ENCODE measurements at places on chromosomes 1 and 21.

DNA sequence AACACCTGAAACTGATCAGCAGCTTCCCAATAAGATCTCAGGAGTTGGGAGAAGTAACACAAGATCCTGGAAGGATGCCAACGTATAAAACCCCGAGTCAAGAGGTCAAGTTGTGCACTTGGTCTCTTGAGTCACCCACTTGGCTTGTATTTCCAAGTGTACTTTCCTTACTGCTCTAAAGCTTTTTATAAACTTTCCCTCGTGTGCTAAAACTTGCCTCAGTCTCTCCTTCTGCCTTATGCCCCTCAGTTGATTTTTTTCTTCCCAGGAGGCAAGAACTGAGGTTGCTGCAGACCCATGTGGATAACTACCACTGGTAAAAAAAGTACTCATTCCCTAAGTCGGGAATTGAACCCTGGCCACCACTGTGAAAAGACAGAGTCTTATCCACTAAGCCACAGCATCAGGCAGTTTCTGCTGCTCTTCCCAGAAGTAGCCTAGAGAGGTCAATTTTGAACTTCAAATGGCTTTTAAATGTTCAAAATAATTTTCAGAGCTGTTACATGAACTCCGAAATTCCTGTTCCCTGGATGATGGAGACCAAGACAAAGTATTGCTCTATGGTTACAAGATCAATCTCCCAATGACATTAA is 28.9 kb downstream of the ITLN2 start:
- DNase-seq: no peak

GRCh38 chr21:37219761-37220432 is 47.2 kb downstream of the VPS26C start:
- no peak for DNase-seq

DNA sequence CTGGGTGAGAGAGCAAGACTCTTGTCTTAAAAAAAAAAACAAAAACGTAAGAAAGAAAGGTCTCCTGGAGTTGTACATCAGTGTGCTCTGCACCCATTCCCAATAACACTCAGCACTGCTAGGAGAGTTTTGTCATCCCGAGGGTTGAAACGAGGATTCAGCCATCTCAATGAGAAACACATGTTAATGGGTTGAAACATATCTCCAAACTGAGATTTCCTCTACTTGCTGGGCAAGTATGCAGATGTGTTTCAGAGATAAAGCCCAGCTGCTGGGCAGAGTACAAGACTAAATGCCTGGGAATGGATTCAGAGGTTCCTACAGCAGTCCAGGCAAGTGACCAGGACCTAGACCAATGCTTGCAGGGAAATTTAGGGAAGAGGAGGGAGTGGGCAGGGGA is 2.6 kb upstream of the MFN2 start:
- DNase-seq: peak; percentile 31

GRCh38 chr1:113691184-113691583 is 68.1 kb downstream of the PHTF1 start:
- no peak for DNase-seq

DNA sequence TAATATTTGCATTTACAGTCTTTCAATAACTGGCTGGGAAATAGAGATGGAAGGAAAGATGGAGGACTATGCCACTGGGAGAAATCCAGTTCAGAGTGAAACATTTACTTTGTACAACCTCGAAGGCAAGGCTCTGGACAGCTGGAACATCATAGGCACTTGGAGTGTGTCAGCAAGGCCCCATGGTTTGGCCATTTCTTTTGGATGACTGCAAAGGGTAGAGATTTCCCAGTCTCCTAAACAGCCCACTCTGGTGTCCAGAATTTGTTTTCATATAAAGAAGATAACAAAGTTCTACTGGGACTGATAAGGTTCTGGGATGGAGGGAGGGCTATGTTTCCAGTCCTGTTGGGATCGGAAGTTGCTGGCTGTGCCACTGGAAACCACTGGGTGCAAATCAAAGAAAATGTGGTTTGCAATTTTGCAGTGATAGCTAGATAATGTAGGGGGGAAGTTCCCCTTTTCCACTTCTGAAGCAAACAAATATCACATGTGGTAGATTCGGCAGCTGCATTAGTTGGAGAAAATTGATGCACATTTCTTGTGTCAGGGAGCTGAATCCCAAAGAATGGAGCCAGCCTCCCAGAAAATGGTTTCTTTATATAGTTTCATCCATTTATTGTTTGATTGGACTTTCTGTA is 16.2 kb downstream of the KCND3 start:
- DNase-seq: no peak

DNA sequence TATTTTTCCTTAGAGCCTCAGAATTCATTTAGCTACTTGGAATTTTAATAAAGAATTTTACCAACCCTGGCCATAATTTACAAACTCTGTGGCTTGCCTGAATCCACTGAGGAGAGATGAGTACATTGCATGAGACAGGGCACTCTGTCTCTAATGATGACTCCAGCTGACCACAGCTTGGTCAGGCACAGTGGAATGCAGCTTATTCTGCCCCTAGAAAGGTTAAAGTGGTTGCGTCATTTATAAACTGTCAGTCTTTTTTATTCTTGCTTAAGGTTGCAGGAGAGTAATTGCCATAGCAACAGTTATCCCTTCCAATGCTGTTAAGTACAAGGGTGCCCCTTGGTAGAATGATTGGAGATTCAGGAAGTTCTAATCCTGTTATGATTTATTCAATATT is 28.3 kb downstream of the PDE4B start:
- DNase-seq: peak; percentile 56

DNA sequence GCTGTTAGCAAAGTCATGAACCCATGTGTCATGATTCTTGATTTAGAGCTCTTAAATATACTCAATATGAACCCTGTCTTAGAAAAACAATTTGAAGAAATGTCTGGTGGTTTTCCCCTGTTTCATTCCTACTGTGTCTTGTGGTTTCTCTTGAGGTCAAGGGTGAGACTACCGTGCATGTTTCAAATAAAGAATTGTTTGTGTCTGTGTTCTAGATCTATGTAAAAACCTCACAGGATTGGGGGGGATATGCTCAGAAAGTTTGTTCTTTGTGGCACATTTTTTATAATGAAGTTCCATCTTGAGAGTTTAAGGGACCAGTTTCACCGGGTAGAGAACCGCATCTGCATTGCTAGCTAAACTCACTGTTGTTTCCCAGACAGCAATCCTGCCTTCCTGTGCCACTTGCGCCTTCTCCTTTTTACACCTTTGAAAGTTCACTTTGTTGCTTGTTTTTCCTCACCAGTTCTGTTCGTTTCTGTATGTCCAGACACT is 30.9 kb upstream of the CACYBP start:
- peak; percentile 37 for DNase-seq

DNA sequence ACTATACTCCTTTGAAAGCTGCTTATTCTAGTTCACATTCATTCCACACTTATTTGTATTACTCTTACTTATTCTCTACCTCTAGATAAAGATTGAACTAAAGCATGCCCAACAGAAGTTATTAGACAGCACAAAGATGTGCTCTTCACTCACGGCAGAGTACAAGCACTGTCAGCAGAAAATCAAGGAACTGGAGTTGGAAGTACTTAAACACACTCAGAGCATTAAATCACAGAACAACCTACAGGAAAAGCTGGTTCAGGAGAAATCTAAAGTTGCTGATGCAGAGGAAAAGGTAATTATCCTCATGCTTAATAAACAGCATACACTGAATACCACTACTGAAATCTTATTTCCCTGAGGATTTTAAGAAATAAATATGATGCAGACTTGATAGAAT is 81.3 kb upstream of the PPIH start:
- DNase-seq: no peak

DNA sequence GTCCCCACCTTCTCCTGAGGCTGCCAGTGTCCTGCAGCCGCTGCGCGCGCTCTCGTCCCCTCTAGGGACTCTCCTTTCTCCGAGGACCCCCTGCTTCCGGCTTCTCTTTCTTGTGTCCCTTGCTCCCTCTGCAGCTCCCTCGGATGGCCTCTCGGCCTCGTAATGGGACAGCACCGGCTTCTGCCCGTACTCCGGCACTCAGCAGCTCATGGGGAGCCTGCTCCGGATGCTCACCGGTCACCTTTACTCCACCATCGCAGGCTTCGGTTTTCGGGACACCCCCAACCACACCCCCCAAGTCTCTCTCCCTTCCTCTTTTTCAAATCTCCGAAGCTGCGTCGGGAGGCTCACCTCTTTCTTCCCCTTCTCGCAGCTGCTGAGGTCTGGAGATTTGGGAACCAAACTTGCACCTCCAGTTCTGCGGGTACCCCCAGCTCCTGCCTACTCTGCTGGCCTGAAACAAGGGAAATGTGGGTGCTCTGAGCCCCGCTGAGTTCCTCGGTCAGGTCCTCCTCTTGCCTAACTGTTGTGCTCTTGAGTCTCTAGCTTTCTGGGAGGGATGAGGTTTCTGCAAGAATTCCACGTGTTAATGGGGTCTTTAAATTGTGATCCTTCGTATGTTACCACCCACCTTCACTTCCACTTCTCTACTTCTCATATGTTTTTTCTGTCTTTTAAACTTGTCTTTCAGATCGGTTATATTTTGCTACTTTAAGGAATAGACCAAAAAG is 930 bp downstream of the CDC14A start:
- DNase-seq: no peak

GRCh38 chr1:202154766-202155477 is 5.5 kb downstream of the PTPN7 start:
- DNase-seq: peak; percentile 23

- DNase-seq: no peak
These were observed 788 bp upstream of the MPC2 start for GRCh38 chr1:167937709-167938010.

DNA sequence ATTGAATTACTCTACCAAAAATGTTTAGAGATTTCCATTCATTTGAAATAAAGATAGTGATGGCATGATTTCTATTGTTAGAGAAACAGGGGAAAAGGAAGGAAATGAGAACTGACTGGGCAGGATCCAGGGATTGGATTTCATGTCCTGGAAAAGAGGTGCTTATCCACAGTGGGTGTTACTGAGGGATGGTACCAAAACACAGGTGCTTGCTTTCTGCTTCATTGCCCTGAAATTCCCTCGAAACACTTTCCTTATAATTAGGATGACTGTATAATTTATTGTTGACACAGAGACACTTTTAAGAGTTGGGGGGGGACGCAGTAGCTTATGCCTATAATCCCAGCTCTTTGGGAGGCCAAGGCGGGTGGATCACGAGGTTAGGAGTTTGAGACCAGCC is 185.0 kb upstream of the KCNK2 start:
- DNase-seq: no peak

DNA sequence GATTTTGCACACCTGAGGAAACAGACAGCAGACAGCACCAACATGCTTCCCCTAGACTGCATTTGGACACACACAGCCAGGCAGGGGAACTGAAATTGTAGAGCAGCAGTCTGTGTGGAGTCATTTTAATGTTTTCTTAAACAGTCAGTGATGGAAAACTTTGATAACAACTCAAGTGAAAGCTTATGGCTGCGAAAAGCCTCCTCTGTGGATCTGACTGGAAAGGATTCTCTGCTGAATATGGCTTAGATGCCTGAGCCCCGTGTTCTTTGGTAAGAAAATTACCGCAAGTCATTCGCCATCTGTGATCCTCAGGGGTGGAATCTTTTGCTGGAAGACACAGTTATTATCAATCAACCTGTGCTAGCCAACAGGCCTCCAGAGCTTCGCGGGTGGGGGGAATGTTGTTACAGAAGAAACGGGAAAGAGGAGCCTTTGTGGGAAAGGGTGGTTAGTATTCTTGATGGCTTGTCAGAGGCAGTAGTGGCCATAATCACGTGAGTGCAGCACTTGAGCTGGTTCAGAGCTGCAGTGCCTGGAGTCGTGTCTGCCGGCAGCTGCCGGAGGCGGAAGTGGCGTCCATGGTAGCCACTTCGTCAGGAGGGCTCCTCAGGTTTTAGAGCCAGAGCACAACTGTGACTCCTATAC is 204.7 kb downstream of the ST6GALNAC3 start:
- no peak for DNase-seq

DNA sequence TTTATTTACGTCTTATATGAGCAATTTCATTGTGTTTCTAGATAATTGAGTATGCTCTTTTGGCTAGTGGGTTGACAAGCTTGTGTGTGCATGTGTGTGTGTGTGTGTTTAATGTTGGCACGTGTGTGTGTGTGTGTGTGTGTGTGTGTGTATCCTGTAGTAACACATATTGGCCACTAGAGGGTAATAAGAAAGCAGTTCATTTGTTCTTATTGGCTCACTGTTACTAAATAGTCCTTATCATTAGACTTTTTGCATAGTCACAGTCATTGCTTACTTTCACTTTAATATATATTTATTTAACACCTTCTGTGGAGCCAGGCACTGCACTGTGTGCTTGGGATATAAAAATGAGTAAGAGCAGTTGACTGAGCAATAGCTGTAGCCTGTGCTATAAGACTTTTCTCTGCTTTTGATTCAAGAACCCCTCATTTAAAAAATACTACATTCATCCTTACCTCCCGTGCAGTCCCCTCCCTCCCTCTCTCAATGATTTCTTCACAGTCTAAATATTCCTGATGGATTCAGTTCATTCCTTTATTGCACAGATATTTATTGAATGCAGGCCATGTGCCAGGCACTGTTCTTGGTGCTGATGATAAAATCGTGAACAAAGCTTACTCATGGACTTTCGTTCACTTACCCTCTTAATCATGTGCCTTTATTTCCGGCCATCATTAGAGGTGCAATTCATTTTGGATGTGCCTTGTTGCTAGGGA is 96.7 kb downstream of the DYRK1A start:
- DNase-seq: peak; percentile 28

DNA sequence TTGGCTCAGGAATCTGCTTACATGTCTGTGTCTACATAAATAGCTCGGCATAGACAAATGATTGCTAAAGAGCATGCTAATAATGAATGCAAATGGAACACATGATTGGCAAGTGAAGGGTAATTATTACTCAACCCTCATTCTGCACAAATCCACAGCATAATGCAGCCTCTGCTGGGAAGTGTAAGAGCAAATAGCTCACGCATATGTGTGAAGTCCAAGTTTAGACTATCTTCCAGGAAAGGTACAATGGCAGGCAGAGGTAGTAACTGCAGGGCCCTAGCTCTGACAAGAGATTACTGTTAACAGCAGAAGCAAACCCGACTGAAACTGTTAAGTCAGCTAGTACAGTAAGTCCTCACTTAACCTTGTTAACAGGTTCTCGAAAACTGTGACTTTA is 7.0 kb upstream of the IL6R start:
- no peak for DNase-seq

DNA sequence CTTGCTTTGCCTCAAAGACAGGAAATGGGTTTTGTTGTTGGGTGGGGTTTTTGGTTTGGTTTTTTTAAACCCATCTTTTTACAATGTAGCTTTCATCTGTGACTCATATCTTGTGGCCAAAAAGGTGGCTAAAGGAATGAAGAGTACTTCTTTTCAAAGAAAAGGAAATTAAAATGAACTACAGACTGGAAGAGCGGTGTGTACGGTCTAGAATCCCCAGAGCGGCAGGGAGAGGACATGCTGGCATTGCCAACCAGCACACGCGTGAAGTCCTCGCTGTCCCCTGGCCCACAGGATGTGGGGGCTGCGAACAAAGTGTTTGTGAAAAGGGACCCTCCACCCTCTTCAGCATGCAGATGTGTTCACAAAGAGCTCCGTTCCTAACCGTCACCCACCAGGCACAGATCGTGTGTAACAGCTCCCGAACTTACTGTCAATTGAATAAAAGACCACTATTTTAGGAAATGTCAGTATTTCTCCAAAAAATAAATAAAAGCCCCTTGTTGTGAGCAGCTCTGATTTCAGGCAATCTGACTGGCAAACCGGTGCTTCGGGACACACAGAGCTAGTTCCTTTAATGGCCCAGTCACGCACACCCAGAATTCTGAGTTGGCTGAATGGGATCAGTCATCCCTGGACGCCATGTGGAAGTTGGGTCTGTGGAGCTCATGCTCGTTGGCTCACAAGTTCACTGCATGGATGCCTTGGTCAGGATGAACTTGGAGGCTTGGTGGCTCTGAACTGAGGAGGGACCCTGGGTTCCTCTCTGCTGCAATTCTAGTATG is 602.9 kb downstream of the NPHP4 start:
- DNase-seq: no peak

- DNase-seq: no peak
These were observed 54.1 kb upstream of the LYST start for GRCh38 chr1:235920596-235921375.
